ENCODE measurements at places on chromosomes 5 and 9.
A peak's percentile ranks its signal among the peaks of the same experiment; 100 is the strongest.

DNA sequence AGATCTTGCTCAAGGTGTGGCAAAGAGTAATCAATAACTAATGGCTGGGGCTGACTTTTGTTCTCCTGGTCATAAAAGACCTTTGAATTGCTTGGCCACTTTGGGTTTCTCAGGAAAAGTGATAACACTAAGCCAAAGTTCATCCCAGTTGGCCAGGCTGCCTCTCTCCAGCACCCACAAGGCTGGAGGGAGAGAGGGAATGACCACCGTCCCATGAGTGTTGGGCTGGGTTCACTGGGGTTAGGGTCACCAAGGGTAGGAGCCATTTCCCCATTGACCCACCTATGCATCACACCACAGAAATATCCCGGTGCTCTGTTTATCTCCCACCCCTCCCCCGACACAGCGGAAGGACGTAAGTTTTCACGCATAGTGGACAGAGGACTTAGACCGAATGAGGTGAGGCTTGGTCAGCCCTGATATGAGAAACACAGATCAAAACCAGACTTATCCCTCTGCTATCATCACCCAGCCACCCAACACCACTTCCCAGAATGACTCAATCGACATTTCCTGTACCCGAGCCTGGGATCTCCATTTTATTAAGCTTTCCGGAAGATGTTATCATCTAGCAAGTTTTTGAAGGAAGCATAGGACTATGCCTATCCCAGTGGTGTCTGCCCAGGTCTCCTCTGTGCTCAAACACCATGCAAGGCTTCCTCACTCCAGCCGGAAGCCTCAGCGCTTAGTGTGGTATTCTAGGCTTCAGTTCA lies 27.0 kb upstream of the PPARGC1B start:
- DNase-seq: no peak

GRCh38 chr5:150565868-150566267 lies 57.9 kb downstream of the NDST1 start:
- DNase-seq: no peak

DNA sequence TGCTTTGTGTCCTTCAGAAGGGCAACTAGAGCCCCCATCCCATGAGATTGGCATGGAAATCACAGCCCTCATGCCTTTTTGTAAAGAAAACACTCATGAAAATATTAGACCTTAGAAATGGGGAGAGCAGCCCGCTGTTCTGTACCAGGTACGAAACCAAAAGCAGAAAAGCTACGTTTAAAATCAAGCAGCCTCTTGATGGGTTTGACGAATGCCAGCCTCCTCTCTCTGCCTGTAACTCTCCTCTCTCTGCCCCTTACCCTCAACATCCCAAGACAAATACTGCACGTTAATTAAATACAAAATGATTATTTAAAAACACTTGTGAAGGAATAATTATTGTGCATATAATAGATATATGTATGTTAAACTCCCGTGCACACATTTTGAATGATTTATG lies 331.7 kb upstream of the PANK3 start:
- no peak for DNase-seq

- no peak for DNase-seq
These were observed 8.9 kb upstream of the CLINT1 start for GRCh38 chr5:157867751-157868387.

DNA sequence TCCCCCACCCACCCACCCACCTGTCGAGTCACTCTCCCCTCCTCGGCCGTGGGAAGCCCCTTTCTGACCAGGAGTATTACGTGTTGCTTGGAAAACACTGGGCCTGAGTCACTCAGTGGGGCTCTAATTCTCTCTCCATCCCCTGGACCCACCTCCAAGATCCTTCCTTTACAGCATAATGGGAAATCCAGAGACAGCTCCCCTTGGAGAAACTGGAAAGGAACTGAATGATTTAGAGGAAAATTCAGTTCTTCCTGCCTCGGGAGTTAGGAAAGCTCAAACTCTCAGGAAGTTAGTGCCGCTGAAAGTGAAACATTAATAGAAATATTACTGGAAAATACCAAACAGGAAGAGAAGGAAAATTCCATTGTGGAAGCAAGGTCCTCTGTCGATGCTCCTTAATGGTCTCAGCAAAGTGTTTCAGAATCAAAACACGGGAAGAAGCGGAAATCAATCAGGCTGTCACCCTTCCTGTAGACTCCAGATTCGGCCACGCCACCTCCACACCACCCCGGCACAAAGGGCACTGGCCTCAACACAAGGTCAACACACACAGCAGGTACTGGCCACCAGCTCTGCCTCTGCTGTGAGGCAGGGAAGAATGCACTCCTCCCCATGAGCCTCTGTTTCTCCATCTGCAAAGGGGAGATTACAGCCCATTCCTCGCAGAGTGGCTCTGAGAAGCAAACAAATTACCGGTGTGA lies 9.6 kb downstream of the SHB start:
- no peak for DNase-seq

DNA sequence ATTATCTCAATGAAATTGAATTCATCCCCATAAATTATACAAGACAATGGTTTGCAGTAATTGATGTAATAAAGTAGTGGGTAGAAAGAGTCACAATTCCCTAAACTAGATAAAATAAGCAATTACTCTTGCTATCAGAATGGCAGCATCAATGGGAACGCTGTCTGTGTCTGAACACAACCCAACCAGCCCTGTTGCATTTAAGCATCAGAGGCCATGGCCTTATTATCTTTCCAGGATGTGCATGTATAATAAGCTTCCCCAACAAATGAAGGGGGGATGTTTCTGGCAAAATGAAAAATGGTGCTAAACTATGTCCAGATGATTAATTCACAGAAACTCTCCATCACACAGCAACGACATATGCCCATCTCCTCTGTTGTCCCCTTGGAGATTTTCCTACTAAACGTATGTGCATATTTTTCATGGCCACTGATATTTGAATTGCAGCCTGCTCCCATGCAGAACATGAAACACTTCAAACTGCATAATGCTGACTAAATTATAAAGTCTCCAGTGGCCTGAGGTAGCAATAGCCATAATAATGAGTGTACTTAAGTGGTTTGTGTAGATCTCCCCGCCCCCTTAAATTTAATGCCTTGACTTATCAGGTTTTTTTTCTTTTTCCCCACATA lies 306.9 kb upstream of the ADAMTS16 start:
- no peak for DNase-seq

- DNase-seq: no peak
These were observed 534.5 kb downstream of the TMEM38B start for GRCh38 chr9:106228861-106229260.

DNA sequence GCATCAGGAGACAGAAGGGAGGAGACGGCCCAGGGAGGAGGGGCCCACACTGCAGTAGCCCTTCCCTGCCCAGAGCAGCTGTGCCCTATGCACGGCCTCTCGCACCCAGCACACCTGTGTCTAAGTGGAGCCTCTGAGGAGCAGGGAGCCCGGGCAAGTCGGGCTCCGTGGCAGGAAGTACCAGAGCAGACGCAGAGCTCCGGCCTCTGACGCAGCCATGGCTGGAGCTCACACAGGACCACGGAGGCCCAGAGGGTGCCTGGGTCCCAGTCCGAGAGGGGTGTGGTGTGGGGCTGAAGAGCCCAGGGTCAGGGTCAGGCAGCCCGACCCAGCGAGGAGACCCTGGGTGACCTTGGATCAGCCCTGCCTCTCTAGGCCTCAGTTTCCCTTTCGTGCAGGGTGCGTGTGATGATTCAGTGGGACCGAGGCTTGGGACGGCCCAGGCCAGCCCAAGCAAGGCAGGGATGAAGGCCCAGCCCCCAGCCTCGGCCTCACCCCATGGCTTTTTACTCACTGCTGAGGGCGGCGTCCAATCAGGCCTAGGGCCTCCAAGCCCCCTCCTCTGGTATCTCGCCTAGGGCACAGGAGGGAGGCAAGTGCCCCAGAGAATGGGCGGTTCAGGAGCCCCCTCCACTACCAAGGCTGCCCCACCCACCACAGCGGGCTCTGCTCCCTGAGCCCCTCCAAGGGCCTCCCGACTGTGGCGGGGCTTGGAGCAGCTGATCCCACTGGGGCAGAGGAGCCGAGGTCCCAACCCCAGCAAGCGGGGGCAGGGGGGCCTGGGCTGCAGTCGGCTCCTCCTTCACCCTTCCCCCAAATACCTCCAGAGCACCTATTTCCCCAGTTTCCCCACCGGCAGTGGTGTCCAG lies 4.3 kb upstream of the AGPAT2 start:
- DNase-seq: no peak

DNA sequence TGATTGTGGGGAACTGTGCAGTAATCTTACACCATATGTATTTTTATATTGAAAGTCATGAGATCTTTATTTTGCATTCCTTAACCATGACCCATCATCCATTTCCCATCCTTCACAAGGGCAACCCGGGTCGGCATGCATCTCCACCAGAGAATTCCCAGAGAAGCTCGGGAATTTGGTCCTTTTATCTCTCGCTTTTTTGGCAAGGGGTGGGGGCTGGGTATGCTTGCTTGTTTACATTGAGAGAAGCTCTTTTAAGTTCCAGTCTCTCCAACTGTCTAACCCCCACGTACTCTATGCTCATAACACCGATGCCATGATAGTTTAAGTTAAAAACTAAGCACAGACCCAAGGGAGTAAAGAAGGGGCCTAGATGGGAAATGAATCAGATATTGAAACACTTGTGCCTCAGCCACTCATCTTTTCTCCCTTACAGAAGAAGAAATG lies 109.9 kb upstream of the NFIB start:
- no peak for DNase-seq

DNA sequence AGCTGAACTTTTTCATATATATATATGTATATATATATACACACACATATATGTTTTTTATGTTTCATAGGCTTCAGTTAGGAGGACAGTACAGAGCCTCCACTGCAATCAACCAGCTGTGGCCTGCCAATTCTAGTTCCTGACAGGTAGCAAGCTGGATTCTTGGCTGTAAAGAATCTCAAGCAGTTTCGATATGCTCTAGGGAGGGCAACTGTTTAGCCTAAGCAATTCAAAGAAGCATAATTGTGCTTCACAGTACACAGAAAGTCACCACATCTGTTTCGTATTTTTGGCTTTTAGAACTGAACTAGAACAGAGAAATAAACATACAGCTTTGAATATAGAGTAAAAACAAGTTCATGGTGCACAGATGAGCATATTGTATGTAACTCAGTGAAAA lies 152.4 kb upstream of the ARRDC3 start:
- no peak for DNase-seq

GRCh38 chr5:129593525-129593924 lies 133.4 kb downstream of the ADAMTS19 start:
- no peak for DNase-seq

GRCh38 chr9:1839909-1840308 lies 175.2 kb upstream of the SMARCA2 start:
- no peak for DNase-seq

GRCh38 chr5:65133477-65134110 lies 348.1 kb downstream of the ADAMTS6 start:
- DNase-seq: no peak

- DNase-seq: no peak
These were observed 53.0 kb upstream of the CNTLN start for GRCh38 chr9:17081814-17082213.

- DNase-seq: peak; percentile 70
These were observed 89.0 kb upstream of the MAP1B start for GRCh38 chr5:72018143-72018803.

- DNase-seq: peak; percentile 51
These were observed 74.7 kb downstream of the FGF1 start for GRCh38 chr5:142611154-142611553.

- peak; percentile 13 for DNase-seq
These were observed 134.3 kb upstream of the CLINT1 start for GRCh38 chr5:157993201-157993600.

GRCh38 chr5:132027027-132027426 lies 15.6 kb upstream of the ACSL6 start:
- no peak for DNase-seq

DNA sequence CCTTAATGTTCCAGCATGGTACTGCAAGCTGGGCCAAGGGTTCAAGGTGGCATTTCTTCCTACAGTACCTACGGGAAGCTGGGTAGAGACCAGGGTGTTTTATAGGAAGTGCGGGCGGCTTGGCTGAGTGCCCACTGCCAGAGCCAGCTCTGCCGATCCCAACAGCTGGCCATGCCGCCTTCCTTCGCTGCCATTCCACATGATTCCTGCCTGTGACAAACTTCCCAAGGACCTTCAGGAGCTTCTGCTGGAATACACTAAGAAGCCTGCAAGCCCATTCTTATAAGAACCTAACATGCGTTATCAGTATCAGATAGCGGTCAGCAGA lies 22.0 kb downstream of the MYO10 start:
- DNase-seq: no peak

GRCh38 chr9:126149661-126150060 lies 177.0 kb upstream of the MVB12B start:
- no peak for DNase-seq

- DNase-seq: no peak
These were observed 81.8 kb downstream of the SHC3 start for GRCh38 chr9:89096807-89097206.

GRCh38 chr9:17800418-17800817 lies 221.6 kb downstream of the SH3GL2 start:
- DNase-seq: no peak

- no peak for DNase-seq
These were observed 256.2 kb downstream of the FER start for GRCh38 chr5:109003928-109004327.

DNA sequence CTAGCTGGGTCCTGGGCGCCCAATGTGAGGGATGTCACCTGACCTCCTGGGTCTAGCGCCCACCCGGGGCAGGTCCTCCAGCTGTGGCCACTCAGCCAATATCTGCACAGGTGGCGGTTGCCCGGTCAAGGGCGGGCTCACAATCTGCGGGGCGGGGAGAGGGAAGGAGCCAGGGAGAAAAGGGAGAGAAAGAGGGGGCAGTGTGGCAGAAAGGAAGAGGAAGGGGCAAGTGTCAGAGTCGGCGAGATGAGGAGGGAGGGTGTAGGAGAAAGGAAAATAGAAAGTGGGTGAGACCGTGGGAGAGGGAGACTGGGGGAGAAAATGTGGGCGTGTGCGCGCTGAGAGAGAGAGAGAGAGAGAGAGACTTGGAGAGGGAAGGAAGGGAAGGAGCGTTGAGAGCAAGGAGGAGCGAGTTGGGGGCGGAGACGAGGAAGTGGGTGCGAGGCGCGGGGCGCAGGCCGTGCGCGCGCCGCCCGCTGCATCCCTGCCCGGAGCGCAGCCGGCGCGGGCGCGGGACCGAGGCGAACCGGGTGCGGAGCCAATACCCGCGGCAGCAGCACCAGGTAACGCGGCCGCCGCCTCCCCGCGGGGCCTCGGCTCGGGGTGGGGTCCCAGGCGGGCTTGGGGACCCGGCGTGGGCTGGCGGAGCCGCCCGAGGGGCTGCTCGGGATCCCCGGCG lies at the start of gene HRH2:
Gene HRH2 (plus strand): TSS at position 479 of the 679 bp plus-strand sequence. CDS start 25,163 bp downstream, outside the sequence.
- DNase-seq: peak; percentile 83

- DNase-seq: no peak
These were observed 66.0 kb upstream of the ORM1 start for GRCh38 chr9:114256827-114257328.

GRCh38 chr5:173093606-173094005 lies 37.5 kb downstream of the CREBRF start:
- DNase-seq: no peak

GRCh38 chr5:72588640-72589039 lies 81.4 kb upstream of the ZNF366 start:
- no peak for DNase-seq

GRCh38 chr9:100756217-100756616 lies 178.3 kb downstream of the CAVIN4 start:
- DNase-seq: no peak

GRCh38 chr5:32231241-32231640 lies 57.1 kb upstream of the GOLPH3 start:
- peak; percentile 46 for DNase-seq

GRCh38 chr5:97377582-97377981 lies 194.5 kb upstream of the RIOK2 start:
- DNase-seq: no peak
